ENCODE measurements at places on chromosomes 2 and 18.

GRCh38 chr2:234712421-234712935 is 215.6 kb upstream of the ARL4C start:
- no peak for DNase-seq

DNA sequence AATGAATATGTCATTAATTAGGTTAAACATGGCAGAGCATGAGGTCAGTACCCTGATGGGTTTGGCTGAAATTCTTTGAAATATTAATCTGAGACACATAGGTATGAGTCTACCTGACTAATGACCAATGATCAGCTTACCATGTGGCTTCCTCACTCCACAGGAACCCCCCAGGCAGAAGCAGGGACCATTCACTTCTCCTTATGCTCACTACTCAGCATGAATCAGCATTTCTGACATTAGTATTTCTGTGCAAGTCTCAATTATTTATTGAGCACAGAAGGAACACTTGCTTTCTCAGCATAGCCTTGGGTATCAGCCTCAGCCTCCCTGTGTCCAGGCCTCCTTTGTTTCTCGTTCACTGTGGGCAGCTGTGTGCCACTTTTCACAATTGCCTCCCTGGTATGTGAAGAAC is 9.3 kb upstream of the KCNE4 start:
- no peak for DNase-seq

DNA sequence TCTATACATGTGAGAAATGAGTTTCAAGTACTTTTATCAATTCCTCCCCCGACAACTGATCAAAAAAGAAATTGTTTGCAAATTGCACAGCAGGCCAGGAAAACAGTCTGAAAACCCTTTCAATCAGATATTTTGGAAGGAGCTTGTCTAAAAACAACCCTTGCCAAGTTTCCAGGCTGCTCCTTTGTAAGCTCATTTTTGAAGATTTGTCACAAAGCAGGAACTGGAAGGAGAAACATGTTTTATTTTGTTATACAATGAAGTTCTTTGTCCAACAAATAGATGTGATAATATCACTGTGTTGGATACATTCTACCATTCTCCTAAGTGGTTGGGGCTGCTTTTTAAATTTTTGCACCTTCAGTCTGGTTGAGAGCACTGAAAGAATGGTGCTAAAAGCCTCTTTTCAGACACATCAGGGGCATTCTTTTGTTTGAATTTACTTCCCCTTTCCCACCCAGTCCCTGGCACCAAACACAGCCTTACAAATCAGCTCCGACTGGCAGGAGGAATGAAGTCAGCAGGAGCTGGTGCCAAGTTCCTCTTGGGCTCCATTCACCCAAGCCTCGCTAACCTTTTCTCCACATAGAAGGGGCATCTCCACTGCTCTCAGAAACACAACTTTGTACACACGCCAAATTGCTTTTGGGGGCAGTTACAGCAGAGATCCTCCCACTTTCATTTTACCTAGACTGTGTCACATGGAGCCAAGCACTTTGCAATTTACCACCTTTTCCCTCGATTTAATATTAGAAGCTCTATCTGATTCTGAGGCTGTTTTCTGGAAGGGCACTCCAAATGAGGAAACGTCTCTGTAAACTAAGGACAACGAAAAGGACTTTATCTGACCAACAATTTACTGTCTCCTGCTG is 88.0 kb downstream of the C1D start:
- no peak for DNase-seq

DNA sequence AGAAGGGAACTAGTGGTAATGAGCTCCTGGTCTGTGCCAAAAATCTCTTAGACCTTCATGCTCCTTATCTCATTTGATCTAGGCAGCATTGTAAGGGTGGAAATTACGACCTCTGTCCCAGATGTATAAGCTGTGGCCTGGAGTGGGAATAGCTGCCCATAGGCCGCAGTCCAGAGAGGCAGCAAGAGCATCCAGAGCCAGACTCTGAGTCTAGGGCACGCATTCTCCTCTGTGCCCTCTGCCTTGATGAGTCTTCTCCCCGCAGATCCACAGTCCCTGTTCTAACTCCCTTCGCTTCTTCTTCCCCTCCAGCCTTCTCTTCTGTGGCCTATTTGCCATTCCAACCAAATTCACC is 304.6 kb downstream of the MYCN start:
- no peak for DNase-seq

- no peak for DNase-seq
These were observed 45.5 kb upstream of the TNFRSF11A start for GRCh38 chr18:62279561-62279960.

DNA sequence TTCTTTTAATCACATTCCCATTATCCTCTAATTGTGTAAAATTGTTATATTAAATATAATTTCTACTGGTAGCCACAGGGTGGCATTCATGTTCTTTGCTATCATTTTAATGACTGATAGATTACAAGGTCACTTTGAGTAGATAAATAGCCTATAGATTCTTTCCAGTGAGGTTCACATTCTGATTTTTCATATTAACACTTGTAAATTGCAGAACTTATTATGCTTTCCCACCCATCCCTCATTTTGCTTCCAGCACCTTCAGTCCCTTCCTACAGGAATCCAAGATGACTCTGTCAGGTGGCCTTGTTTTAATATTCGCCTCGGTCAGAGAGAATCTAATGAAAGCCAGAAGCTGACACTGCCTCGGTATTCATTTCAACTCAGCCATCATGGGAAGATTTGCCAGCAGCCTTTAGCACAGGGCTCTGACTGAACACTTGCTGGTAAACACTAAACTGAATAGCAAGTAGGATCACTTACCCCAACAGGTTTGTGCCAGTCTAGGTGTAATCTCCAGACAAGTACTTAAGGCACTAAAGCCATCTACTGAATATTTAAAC is 101.2 kb upstream of the FSHR start:
- DNase-seq: no peak

- DNase-seq: no peak
These were observed 585.9 kb upstream of the SYT4 start for GRCh38 chr18:43863180-43863579.

GRCh38 chr2:28904802-28905457 is 10.5 kb downstream of the WDR43 start:
- DNase-seq: no peak

- no peak for DNase-seq
These were observed 1.1 kb downstream of the ENOSF1 start for GRCh38 chr18:711310-711656.

GRCh38 chr2:69545477-69545932 is 98.0 kb downstream of the AAK1 start:
- DNase-seq: no peak

GRCh38 chr2:120772261-120772660 is 36.6 kb downstream of the GLI2 start:
- DNase-seq: no peak

- DNase-seq: no peak
These were observed 2.2 kb downstream of the SEPTIN10 start for GRCh38 chr2:109611467-109612095.

GRCh38 chr2:110807522-110807921 is 75.1 kb downstream of the ACOXL start:
- DNase-seq: no peak

DNA sequence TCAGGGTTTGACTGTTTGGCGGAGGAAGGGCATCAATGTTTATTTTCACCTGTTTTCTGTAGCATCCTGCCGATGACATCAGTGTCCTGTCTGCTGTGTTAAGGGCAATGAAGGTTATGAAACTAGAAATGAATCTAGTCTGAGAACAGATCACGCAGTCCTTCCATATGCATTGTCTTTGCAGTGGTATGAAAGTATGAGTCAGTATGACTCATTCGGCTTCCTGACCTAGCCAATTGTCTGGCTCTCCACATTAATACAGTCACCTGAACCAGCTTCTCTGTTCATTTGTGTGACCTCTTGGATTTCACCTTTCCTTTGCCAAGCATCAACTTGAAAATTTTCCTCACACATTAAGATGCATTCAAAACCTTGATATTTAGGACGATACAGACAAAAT is 353.8 kb downstream of the RND3 start:
- no peak for DNase-seq

DNA sequence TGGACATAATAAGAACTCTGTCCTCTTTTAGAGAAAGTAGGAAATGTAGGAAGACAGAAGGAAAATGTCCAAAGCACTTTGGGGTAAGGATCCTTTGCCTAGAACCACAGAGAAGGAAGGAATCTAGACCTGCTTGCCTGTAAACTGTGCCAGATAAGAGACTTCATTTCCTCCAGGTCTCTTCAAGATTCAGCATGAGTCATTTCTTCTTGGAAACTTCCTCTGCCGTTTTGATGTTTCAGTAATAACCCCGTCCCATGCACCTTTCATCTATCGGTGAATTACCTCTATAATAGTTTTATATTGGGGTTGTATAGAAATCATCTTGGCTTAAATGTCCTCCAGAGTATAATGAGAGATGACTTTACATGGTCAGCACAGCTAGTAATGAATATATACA is 63.2 kb upstream of the LRATD1 start:
- no peak for DNase-seq

DNA sequence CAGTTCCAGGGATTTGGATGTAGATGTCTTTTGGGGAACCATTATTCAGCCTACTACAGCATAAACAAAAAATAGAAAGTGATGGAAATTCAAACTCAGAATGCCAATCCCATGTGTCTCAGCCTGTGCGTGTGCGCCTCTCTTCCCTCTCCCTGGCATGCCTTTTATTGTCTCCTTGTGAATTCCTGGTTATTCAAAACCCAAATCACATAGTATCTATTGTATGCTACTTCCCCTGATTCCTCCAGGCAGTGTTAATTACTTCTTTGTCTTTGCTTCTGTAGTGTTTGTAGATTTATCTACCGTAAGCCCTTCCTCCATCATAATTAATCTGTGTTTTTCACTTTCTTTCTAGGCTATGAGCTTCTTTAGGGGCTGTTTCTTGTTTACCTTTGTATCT is 38.9 kb downstream of the RHBDD1 start:
- no peak for DNase-seq

GRCh38 chr2:223970343-223971128 is 13.3 kb downstream of the MRPL44 start:
- DNase-seq: peak; percentile 89

- DNase-seq: no peak
These were observed 97.3 kb downstream of the SPATS2L start for GRCh38 chr2:200403814-200404213.

GRCh38 chr2:111031546-111032478 is 88.9 kb upstream of the BCL2L11 start:
- DNase-seq: no peak

DNA sequence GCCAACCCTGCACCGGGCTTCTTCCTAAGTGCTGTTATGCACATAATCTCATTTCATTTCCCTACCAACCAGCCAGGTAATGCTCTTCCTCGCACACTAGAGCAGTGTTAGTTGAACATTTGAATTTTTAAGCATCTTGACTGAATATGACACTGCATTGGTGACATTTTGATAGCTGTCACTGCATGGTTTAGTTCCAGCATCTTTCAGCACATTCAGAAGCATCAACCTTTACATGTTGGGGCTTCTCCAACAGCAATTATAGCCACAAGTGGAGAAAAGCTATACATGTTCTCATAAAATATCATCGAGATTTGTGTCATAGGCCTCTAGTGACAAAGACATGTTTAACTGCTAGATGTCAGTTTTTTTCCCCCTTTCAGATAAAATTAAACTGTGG is 230.1 kb upstream of the FOSL2 start:
- no peak for DNase-seq

DNA sequence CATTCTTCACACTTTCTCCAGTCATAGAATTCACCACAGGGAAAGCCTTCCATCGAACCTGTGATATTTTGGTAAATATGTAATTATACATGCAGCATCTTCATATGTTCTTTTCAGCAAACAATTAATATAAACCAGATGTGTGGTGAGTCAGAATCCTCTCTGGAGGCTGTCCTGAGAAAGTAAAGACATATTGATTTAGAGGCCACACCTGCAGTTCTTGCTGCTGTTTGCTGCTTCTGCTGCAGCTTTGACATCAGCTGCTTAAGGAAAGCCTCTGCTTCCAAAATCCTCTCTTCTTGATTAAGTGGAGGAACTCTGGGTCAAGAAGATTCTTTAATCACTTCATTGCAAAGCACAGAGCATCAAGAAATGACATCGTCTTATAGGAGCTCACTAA is 568.8 kb upstream of the ZEB2 start:
- no peak for DNase-seq

GRCh38 chr18:71554686-71555085 is 989.5 kb downstream of the CBLN2 start:
- DNase-seq: no peak

DNA sequence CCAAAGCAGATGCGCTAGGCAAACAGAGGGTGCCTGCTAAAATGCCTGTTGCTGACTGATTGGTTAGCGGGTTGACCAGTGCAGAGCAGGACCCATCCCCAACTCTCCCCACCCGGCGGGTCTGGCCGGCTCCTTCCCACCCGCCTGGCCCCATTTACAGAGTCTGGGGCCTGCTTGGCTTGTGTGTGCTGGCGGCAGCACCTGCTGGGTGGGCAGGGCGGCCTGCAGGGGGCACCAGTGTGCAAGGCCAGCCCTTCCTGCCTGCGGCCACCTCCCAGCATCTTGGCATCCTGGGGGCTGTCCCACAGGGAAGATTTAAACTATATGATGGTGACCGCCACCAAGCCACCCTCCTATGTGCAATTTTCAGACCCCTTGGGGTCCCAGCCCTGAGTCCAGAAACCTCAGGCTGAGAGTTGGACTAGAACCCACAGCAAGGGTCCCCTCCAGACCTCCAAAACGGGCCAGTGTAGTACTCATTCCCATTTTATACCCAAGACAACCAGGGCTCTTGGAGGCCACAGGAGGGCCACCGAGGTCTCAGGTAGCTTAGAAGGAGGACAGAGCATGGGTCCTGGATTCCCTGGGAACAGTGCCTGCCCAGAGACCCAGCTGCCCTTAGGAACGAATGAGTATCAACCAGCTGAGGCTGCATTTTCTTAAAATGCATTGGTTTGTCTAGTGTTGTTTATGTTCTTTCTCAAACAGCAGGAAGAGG is 173.6 kb downstream of the SMAD7 start:
- peak; percentile 56 for DNase-seq

- no peak for DNase-seq
These were observed 118.9 kb upstream of the TCF4 start for GRCh38 chr18:55706898-55707297.

- DNase-seq: no peak
These were observed 131.5 kb downstream of the ZNF516 start for GRCh38 chr18:76363436-76364120.

DNA sequence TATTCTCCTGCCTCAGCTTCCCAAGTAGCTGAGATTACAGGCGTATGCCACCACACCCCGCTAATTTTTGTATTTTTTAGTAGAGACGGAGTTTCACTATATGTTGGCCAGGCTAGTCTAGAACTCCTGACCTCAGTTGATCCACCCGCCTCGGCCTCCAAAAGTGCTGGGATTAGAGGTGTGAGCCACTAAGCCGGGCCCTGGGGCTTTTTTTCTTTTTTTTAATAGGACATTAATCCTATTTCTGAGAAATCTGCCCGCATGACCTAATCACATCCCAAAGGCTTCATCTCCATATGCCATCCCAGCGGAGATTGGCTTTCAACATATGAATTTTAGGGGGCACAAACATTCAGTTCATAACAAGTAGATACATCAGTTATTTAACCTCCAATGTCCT is 128.6 kb downstream of the CNTNAP5 start:
- DNase-seq: no peak

Measured in stimulated activated CD4-positive, alpha-beta T cell treated with anti-CD3 and anti-CD28 coated beads, Interleukin-12 subunit alpha, Interleukin-12 subunit beta, amount 100 ng/mL, for 48 hours (primary cell).